Fibroblast of gingiva (primary cell): ENCODE measurements at places on chromosomes 3 and 15.

GRCh38 chr15:33382491-33382890 is 71.7 kb downstream of the RYR3 start:
- no peak for DNase-seq

DNA sequence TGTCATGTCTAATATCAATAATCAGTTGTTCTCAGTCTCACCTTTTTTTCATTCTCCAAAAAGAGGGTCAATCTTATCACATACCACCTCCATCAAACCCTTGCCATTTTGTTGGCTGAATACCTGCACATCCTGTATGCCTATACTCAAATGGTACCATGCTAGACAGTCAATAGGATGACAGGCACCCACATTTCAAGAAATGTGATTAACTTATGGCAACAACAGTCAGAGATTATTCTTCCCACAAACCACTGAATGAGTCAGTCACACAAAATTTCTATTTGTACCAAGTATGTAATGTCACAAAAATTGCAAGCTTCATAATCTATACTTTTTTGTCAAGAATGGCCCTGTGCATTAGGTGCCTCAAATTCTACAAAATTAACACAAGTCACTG is 5.1 kb upstream of the SLC27A2 start:
- no peak for DNase-seq

- DNase-seq: no peak
These were observed 83.1 kb upstream of the CCDC54 start for GRCh38 chr3:107294117-107294516.

GRCh38 chr3:152193673-152194267 is 75.0 kb upstream of the MBNL1 start:
- no peak for DNase-seq

- no peak for DNase-seq
These were observed 156.9 kb upstream of the EIF1B start for GRCh38 chr3:40152482-40153133.

- DNase-seq: no peak
These were observed 204.6 kb downstream of the TLE3 start for GRCh38 chr15:69893086-69893485.

- peak; percentile 51 for DNase-seq
These were observed 5.3 kb downstream of the CPOX start for GRCh38 chr3:98588065-98588464.

DNA sequence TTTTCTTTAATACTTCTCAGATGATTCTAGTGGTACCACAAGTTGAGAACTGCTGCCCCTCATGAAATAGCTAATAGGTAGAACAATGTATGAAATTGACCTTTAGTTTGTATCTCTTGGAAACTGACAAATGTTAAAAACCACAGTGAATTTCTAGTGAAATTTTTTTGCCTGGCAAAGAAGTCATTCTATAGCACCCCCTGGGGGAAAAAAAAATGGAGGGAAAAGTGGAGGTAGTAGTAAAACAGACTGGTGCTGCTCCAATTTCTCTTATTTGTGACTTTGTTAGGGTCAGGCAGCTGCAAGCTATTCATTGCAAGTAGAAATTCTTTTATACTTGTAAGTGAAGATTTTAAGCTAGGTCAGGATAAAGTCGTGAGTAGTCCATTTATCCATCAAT is 605.0 kb downstream of the NLGN1 start:
- DNase-seq: no peak

DNA sequence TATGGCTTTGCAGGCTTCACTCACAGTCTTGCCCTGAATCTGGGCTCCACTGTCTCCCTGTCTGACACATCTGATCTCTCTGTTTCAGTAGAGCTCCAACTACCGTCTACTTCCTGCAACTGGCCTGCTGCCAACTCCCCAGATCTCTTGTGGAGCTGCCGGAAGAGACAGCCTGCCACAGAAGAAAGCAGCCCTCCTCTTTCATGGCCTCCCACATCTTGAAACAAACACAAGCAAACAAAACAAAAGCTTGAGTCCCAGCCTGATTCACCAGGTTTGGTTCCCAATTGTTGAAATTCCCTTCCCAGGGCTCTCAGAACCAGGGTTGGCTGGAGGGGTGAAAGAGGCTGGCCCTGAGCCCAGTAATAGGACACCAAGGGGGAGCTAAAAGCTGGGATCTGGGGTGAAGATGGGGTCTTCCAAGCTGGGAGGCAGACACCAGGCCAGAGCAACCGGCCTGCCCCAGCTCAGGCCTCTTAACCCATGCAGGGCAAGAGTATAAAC is 55.3 kb upstream of the CA12 start:
- peak; percentile 64 for DNase-seq

GRCh38 chr3:45078910-45079522 is 52.9 kb downstream of the CLEC3B start:
- DNase-seq: peak; percentile 34

GRCh38 chr15:66008940-66009562 is 139.8 kb downstream of the RAB11A start:
- no peak for DNase-seq

DNA sequence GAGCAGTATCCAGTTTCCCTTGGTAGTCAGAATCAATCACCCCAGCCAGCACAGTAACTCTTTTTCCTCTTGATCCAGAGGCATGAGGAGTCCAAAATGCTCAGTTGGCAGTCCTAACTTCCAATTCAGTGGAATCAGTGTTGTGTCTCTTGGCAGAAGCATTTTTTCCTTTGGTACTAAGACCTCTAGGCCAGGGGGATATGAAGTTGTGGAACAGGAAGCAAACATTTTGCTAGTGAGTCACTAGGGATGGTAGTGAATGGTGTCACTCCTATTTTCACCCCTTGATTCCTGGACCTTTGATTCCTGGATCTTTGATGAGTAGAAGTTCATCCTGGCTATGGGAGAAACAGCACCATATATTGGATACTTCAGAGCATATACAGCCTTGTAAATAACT is 70.5 kb upstream of the ALDH1A3 start:
- DNase-seq: peak; percentile 26

GRCh38 chr15:52076889-52077781 is 35.4 kb downstream of the BCL2L10 start:
- DNase-seq: peak; percentile 37

- DNase-seq: no peak
These were observed 61.7 kb downstream of the GBE1 start for GRCh38 chr3:81699536-81700320.

DNA sequence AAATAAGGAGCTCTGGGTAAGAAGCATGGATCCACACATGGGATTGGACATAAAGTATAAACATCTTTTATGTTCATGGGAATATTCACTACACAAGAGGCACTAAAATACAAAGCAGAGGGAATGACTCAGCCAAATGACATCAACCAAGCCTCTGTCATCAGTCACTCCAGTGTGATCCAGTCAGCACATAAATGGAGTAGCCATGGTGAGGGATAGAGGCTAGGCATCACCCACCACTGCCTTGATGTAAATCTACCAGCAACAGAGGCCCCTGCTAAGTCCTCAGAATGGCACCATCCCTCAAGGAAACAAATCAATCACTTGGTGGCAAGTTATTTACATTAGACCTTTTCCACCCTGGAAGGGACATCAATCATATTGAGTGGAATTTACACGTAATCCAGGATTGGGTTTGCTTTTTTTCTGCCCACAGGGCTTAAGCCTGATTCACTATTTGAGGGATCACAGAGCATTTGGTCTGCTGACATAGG is 27.2 kb downstream of the VEPH1 start:
- DNase-seq: no peak

GRCh38 chr3:62277450-62277849 is 95.9 kb downstream of the FEZF2 start:
- DNase-seq: peak; percentile 29

- DNase-seq: peak; percentile 5
These were observed at the start of gene CRYGS for GRCh38 chr3:186544281-186544680. TSS of gene CRYGS (minus strand) at chr3:186544380. CDS start at chr3:186544326, 54 bp downstream.

DNA sequence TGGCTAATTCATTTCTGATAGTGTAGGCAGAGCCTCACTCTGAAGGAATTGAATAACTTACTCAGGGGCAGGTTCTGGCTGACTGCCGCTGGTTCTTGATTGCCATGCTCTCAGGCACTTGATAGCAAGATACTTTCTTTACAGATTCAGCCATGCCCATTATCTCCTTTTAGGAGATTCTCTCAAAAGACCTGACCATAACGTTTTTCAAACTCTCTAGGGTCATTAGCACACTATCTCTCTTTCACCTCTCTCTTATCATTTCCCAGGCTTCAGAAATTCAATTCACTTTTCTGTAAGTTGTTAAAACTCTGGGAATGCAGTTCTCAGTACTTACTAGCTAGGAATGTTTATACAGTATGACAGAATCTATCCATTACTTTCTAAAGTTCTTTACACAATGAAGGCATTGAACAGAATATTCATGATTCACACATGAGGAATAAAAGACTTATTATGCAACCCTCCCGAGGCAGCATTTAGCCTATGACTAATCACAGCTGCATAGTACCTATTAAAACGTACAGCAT is 850.3 kb upstream of the CADM2 start:
- DNase-seq: peak; percentile 12

- DNase-seq: no peak
These were observed 130.6 kb upstream of the MEF2A start for GRCh38 chr15:99435113-99435695.

GRCh38 chr3:193801097-193801496 is 208.1 kb downstream of the OPA1 start:
- no peak for DNase-seq

- peak; percentile 21 for DNase-seq
These were observed 258.1 kb downstream of the TIGIT start for GRCh38 chr3:114551770-114552526.

- DNase-seq: no peak
These were observed 81.1 kb upstream of the MYZAP start for GRCh38 chr15:57510647-57511046.

DNA sequence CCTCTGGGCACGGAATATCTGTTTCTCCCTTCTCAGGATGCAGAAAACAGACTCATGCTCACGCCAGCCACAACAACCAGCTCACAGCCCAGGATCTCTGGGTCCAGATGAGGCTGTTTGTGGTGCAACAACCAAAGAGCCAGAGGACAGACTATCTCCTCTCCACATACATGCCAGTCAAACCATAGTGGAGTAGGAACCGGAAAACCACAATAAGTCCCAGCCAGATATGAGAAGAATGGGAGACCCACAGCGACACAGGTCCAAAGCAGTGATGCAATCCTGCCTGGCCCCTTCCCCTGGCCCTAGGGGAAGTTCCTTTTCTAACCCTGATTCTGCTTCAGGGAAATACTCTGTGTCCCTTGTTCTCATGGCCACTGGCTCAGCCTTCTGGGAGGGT is 27.6 kb downstream of the MEX3B start:
- DNase-seq: no peak

- DNase-seq: no peak
These were observed 30.9 kb downstream of the PPCDC start for GRCh38 chr15:75054172-75054897.

- peak; percentile 18 for DNase-seq
These were observed 19.6 kb upstream of the OR5K4 start for GRCh38 chr3:98333989-98334606.

DNA sequence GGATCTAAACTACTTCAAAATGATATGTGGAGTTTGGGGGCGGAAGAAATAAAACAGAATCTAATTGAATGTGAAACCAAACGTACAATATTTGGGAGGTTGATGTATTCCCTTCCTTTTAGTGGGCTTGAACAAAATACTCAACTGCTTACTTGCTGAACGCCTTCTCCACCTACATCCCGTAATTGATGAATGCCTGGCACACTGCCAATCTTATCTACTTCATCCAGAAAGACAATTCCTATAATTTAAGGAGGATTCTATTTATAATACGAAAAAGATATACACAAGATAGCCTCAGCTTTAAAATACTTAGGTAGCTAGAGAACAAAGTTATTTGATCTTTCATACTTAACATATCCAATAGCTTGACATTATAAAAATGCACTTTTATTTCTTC is 23.1 kb upstream of the PDCD7 start:
- DNase-seq: no peak

GRCh38 chr3:166580561-166580960 is 743.3 kb upstream of the BCHE start:
- no peak for DNase-seq
